ENCODE measurements at places on chromosomes 7 and 10.

DNA sequence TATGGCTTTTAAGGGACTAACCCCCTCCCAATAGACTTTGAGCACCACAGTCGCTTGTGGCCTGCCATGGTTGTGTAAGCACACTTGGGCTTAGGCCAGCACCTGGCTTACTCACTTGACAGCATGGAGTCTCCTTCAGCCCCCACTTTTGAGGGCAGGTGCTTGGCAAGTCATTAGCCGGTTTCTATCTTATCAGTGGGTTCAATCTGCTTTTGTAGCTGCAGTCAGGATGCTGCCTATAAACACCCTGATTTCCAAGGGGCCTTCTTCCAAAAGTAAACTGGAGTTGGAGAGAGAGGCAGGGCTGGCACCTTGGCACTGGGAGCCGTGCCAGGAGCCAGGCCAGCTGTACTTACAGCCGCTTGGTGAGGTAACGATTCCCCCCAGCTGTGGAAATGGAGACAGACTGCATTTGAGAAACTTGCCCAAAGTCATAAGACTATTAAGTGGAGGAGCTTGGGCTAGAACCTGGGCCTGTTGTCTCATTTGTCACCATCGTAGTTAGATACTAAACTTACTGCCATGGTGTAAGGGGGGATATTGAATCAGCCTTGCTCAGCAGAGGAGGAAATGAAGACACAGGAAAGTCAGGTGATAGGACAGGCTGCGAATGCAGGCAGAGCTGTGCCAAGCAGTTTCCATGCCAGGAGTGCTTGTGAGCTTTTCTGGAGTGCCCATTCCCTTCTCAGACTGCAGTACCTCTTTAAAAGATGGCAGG lies 92.2 kb upstream of the EFCAB10 start:
- no peak for DNase-seq

DNA sequence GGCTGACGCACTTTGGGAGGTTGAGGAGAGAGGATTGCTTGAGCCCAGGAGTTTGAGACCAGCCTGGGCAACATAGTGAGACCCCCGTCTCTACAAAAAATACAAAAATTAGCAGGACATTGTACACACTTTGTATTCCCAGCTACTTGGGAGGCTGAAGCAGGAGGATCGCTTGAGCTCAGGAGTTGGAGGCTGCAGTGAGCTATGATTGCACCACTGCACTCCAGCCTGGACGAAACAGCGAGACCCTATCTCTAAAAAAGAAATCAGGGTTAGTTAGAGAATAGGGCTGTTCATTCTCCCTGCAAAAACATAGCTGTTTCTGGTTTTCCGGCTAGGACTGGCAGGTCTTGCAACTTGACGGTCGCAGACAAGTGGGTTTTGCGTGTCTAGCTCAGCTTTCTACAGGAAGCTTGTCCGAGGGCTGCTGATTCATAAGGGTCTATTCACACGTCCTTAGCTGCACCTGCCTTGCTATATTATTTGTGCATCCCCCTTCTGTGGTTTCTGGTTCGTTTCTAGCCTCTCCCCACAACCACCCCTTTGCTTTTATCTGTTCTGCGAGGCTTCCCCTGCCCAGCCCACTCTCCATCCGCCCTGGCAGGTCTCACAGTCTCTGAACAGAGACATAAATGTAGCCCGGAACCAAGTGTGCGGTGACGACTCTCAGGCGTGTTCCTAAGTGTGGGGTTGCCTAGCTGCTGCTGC lies 10.7 kb downstream of the AMZ1 start:
- DNase-seq = no peak

- DNase-seq = no peak
Observed at GRCh38 chr10:116732573-116732972, 9.8 kb downstream of the HSPA12A start.

DNA sequence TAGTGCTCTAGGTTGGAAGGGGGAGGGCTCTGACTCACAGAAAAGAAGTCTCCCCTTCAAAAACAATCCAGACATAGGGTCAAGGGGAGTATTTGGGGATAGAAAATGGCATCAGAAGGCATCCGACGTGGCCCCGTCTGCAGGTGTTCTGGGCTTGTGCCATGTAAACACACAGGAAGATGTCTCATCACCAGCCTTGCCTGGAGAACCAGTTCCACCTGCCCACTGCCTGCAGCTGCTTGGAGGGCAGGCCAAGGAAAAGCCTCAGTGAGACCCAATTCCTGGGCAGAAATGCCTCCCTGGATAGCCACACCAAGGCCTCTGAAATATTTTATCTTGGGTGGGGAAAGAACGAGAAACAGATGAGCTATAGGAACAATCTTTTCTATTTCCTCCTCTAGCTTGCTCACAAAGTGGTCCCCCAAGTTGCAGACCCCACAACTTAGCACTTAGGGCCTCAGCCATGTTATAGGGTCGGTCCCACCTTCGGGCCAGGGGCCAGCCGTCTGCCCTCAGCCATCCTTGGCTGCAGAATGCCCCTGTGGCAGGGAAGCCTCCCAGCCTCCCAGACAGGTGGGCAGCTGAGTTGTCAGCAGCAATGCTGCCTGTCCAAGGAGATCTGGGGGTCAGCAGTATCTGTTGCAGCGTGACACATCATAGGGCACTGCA lies 54.3 kb upstream of the ECHDC3 start:
- no peak for DNase-seq

- peak; percentile 18 for DNase-seq
Observed at GRCh38 chr10:110471566-110472139, 26.1 kb upstream of the DUSP5 start.

DNA sequence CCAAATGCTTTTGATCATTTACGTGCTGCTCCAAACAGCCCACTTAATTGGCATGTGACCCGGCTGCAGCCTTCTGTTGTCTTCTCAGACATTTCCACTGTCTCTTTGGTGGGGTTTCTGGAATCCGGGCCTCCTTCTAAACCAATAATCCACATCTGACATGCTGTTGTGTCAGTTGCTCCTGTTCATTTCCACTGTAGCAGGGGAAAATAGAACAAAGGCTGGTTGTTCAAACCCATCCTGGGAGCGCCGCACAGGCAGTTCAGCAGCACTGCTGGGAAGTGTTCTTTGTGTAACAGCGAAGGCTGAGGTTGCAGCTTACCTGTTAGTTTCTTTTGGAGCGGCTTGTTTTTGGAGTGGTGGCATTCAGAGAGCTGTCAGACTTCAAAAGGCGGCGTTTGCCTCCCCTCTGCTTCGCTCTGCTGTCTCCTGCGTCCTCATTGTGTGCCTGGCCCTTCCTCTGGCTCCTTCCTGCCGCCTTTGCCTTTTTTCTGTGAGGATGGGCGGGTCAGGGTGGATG lies 149.4 kb downstream of the SNX10 start:
- no peak for DNase-seq

- no peak for DNase-seq
Observed at GRCh38 chr7:96069401-96069800, 252.5 kb downstream of the SLC25A13 start.

- DNase-seq = no peak
Observed at GRCh38 chr10:73209705-73210104, 37.4 kb downstream of the DNAJC9 start.

GRCh38 chr7:121384265-121384664 lies 11.8 kb downstream of the FAM3C start:
- DNase-seq = no peak

- DNase-seq = no peak
Observed at GRCh38 chr7:105439174-105439893, 50.6 kb upstream of the SRPK2 start.

GRCh38 chr7:92872701-92873100 lies 36.3 kb upstream of the CDK6 start:
- DNase-seq = no peak

DNA sequence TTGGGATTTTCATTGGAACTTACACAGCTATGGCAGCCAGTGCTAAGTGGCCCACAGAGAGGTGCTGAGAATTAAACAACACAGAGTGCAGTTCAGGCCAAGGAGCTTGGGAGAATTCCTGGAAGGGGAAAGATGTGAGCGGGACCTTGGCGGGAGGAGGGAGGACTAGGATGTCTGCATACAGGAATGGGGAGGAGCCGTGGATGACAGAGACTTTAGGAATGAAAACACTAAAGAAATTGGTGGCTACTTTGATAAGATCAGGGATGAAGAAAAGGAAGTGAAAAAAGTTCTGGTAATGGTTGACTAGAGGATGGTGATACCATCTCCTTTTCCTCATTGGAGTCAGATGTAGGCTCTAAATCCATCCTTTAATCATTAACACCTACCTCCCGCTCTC lies 234.2 kb upstream of the FZD8 start:
- DNase-seq = no peak

DNA sequence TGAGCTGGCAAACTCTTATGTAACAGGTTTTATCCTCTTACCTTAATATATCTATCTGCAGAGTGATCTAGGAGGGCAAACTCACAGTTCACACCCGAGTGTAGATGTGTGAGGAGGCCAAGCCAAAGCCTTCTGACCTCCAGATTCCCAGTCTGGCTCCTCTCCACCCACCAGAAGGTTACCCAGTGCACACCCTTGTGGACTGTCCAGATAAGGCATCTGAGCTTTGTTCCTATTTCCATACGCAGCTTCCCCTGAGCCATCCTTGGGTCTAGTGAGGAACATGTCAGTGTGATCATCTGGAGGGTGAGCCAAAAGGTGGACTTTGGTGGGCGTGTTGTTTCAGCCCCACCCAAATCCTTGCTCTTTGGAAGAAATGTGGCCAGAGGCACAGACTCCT lies 203.0 kb upstream of the MEOX2 start:
- DNase-seq = no peak

GRCh38 chr7:744854-745430 lies 17.9 kb upstream of the PRKAR1B start:
- no peak for DNase-seq

GRCh38 chr7:70392256-70392876 lies 739.6 kb upstream of the GALNT17 start:
- DNase-seq = no peak

DNA sequence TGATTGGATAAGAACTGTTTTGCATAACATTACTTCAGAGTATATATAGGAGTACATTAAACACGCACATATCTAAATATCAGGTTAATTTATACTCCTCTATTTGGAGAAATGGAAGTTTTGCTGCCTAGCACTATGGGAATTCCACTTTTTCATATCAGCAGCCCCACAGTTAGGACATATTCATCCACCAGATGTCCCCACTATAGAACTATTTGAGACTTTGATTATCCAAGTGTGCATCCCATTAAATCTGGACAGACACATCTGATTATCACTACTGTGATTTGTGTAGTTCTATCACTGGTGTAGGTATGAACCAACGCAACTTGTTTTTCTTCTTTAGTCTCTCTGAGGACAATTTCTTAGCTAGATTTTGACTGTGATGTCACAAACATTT lies 345.7 kb downstream of the THSD7A start:
- DNase-seq = no peak

DNA sequence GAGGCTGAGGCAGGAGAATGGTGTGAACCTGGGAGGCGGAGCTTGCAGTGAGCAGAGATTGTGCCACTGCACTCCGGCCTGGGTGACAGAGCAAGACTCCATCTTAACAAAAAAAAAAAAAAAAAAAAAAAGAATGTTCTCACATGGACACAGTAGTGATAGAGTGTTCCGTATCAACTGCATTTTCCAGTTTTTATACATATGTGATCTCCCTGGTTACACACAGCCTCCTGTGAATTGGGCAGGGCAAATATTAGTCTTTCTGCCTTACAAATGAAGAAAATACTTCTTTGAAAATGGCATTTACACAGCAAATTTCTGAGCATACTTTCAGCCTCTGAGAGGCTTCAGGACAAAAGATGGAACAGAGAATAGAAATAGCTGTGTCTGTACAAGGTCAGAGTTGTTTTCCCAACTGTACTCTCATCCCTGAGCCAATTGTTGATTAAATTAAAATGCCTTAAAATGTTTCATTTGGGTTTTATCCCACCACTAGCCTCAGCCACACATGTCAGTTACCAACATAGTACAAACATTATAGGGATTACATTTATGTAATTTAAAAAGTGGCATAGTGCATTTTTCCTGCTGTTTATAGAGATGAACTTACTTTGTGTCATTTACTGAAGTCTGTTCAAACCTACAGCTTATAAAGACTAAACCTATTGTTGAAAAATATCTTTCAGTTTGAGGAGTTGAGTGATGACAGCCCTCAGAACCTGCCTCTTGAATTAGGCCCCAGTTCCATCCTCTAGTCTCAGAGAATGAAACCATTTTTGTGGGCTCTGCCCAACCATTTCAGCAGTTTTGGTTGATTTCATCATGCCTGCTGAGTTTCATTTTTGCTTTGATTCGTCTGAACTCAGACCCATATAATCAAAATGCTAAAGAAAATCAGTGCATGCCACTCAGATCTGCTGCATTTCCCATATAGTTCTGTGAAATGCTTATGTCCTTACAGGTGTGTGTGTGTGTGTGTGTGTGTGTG lies 609.4 kb upstream of the C7orf33 start:
- DNase-seq = no peak

GRCh38 chr7:148458263-148458662 lies 132.3 kb upstream of the C7orf33 start:
- no peak for DNase-seq

DNA sequence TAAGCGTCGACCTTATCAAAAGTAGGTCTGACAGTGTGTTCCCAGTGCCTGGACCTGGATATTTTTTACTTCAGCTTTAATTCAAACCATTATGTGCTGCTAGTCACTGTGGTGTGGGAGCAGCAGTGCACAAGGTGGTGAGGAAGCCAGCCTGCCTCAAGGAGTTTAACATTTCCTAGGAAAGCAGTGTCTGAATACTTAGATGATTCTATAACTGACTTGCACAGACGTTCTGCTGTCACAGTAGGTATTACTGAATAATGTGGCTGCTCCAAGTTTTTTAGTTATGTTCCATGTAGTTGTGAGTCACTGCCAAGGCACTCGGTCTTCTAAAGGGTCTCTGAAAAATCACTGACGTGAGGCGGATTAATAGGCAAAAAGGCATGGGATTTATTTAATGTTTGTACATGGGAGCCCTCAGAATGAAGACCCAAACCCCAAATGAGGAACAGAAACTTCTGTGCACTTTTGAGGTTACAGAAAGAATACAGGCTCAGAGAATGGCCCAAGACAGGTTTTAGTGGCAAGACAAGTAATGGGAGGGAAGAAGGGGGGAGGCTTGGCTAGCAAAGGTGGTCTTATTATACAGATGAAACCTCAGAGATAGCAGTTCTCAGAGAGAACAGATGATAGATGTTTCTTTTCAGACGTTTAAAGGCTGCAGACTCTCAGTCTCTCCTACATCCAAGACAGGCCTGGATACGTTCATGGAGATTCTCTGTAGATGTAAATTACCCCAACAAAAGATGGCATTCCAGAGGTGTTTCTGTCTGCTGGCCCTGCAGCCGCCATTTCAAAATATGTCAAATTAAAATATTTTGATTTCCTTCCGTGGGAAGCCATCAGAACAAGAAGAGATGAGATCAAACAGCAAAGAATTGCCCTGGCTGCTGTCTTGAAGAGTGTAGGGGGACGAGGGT lies 209.3 kb downstream of the SDK1 start:
- no peak for DNase-seq

GRCh38 chr7:5532536-5533335 lies 109.1 kb upstream of the TNRC18 start:
- DNase-seq = no peak
